ENCODE measurements at places on chromosomes 1 and 21.

DNA sequence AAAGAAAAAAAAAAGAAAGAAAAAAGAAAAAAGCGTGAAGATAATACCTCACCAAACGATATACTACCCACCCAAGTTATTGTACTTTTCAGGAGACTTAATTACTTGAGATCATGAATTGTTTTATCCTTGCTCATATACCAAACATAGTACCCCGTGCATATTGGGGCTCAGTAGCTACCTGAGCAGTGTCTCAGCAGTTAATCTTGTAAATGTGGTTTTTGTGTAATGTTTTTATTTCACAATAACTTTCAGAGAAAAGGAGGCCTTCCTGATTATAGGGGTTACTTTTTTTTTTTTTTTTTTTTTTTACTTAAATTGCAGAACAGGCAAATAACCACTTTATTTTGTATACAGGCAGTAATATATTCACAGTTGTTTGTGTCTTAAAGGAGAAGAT, 80.3 kb downstream of the OSBPL9 start:
- DNase-seq = no peak

DNA sequence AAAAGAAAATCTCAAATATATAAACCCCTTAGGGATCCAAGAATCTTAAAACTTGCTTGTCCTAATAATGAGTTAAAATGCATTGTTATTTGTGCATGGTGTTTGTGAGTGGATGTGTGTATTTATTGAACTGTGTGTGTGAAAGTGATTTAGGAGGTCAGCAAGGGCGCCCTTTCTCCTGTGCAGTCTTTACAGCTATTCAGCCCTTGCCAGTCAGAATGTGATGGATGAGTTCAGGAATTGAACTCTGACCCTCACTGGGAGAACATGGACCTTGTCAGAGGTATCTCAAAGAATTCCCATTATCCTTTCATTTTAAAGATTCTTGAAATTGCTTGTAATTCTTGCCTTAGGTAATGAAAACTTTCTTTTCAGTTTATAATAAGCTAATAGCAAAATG, 493.0 kb upstream of the ADGRL4 start:
- no peak for DNase-seq

GRCh38 chr1:229275005-229275404, 4.1 kb downstream of the RAB4A start:
- DNase-seq = no peak

- DNase-seq = no peak
These were observed 81.8 kb downstream of the CDC7 start for GRCh38 chr1:91582431-91582921.

DNA sequence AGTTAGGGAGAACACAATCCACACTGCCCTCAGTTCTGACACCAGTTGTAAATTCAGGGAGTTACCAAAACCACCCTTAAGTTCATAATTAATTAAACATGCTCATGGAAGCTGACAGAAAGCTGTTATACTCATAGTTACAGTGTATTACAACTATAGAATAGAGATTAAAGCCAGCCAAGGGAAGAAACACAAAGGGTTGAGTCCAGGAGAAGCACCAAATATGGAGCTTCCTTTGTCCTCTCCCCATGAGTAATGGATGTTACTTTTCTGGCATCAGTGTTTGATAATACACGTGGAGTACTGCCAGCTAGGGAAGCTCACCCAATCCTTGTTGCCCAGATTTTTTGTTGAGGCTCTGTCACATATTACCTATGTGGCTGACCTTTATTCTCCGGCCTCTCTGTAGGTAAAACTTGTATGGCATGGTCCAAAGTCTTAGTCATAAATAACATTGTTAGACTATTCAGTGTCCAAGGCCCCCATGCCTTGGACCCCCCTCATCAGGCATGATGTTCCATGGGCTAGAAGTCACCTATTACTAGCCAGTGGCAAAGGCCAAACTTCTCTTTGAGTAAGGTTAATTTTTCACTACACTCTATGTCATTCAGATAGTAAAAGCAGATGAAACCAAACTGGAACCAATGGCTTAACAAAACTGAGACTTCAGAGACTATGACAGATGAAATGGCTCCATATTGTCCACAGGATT, 175.7 kb downstream of the GPR52 start:
- DNase-seq = no peak

GRCh38 chr1:45407629-45408287, 67.5 kb upstream of the MUTYH start:
- no peak for DNase-seq

- no peak for DNase-seq
These were observed 15.4 kb downstream of the RIMS3 start for GRCh38 chr1:40650075-40650474.

DNA sequence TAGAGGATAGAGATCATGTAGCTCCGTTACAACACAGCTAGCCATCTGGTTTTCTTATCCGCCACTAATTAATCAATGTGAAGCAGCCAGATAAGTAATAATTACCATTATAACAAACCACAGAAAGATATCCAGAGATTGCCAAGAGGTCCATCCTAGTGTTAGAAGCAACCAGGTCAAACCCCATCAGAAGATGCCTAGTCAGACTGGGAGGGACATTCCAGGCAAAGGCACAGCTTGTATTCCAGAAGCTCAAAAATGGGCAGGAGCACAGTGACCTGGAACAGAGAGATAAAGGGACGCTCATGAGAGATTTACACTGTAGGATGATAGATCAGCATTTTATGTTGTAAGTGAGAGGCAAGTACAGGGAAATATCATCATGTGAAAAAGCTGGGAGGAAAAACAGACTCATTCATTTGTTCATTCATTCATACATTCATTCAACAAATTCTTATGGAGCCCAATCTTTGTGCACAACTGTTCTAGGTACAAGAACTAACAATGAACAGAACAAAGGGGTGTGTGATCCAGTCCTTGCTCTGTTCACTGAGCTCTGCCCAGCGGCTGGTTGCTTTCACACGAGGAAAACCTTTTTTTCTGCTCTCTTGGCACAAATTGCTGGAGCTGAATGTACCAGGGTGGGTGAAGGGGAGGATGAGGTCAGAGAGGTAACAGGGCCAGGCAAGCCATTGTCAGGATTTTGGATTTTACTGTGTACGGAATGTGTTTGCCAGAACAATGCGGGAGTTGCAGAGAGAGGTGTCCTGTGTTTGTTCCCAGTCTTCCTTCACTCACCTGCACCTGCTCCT, 240.8 kb upstream of the FGGY start:
- no peak for DNase-seq

DNA sequence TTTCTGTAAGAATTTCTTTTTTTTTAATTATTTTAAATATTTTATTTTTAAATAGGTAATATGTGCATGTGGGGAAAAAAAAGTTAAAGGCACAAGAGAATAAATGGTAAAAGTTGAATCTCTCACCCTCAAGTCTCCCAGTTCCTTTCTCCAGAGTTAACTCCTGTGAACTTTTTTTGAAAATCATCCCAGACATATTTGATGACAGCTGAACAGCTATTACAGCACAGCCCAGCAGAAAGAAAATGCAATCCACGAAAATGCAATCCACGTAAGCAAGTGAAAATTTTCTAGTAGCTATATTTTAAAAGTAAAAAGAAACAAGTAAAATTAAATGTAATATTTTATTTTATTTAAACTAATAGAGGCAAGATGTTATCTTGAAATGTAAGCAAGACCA, 310.0 kb upstream of the RUNX1 start:
- DNase-seq = no peak
